ENCODE measurements at places on chromosomes 7 and 10.

- DNase-seq: no peak
Observed at GRCh38 chr7:120156476-120156875, 116.5 kb upstream of the KCND2 start.

GRCh38 chr7:134062460-134062859, 64.7 kb upstream of the LRGUK start:
- no peak for DNase-seq

- peak; percentile 84 for DNase-seq
Observed at GRCh38 chr10:23408330-23408976, 30.4 kb upstream of the OTUD1 start.

DNA sequence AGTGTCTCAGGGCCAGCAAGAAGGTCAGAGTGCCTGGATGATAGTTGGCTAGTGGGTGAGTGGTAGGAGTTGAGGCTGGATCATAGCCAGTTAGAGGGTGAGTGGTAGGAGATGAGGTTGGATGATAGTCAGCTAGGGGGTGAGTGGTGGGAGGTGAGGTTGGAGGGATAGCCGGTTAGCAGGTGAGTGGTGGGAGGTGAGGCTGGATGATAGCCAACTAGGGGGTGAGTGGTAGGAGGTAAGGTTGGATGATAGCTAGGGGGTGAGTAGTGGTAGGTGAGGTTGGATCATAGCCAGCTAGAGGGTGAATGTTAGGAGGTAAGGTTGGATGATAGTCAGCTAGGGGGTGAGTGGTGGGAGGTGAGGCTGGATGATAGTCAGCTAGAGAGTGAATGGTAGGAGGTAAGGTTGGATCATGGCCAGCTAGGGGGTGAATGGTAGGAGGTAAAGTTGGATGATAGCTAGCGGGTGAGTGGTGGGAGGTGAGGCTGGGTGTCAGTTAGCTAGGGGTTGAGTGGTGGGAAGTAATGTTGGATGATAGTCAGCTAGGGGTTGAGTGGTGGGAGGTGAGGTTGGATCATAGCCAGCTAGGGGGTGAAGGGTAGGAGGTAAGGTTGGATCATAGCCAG, 226.6 kb downstream of the SDK1 start:
- DNase-seq: no peak

DNA sequence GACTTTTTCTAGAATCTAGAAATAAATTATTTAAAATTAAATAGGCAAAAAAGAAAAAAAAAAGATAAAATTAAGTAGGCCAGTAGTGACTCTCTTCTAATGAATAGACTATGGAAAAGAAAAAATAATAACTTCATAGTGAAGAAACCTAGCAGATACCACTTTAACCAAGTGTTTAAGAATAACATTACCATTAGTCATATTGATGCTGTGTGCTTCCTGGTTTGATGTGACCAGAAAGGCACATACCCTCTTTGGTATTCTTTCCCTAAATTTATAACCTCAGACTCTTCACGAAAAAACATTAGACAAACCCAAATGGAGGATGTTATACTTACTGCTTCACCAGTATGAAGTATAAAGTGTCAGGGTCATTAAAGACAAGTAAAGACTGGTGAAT, 42.6 kb downstream of the KIF20B start:
- peak; percentile 29 for DNase-seq

- DNase-seq: peak; percentile 21
Observed at GRCh38 chr7:117229350-117229749, 93.5 kb downstream of the WNT2 start.

GRCh38 chr7:106346678-106347217, 62.0 kb upstream of the NAMPT start:
- DNase-seq: peak; percentile 97

DNA sequence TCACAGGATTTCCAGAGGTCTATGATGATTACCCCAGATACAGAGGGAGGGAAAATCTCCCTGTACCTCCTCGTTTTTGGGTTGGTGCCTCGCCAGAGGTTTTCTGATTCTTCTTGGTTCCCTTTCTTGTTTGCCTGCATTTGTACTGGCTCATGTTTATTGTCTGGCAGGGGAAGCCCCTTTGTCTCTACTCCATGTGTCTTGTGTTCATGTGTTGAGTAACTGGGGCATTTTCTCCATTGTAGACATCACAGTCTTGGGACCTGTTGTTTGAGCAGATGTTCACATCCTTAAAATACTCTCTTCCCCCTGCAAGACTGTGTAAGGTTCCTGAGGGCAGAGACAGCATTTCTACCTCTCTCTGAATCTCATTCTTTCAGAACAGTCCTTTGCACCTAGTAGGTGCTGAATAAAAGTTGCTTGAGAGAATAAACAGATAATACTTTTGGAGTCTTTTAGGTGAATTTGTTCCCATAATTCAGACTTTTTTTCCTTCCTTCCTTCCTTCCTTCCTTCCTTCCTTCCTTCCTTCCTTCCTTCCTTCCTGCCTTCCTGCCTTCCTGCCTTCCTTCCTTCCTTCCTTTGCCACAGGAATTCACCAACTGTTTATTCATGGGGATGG, 25.1 kb downstream of the CDK14 start:
- DNase-seq: no peak

GRCh38 chr7:28434510-28434909, 22.2 kb downstream of the CREB5 start:
- no peak for DNase-seq

DNA sequence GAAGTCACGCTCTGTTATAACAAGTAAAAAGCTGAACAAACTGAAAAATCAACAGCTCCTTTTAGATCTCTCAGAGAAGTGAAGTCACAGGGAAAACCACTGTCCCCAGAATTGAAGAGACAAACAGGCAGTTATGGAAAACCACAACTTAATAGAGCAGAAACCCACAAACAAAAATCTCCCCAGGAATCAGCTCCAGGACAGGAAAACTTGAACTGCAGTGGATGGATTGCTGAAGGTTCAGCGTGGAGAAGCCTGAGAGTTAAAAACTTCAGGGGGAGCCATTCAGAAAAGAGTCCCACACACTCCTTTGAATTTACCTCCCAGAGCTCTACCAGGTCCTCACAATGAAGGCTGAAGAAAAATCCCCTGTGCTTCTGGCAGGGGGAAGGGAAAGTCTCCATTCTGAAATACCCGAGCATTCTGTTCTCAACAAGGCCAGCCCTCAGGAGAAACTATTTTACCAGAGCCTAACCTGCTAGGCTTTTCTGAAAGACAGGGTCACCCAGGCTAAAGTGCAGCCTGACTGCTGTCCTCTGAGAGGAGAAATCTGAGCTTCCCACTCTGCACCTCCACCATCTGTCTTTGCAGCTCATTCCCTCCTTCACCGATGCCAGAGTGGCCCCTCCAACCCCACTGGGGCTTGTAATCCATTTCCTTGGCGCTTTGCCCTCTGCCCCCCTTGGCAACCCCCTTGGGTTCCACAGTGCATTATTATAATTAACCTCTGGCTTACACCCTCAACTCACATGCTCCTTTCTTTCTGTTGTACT, 65.0 kb upstream of the CCNY start:
- no peak for DNase-seq

DNA sequence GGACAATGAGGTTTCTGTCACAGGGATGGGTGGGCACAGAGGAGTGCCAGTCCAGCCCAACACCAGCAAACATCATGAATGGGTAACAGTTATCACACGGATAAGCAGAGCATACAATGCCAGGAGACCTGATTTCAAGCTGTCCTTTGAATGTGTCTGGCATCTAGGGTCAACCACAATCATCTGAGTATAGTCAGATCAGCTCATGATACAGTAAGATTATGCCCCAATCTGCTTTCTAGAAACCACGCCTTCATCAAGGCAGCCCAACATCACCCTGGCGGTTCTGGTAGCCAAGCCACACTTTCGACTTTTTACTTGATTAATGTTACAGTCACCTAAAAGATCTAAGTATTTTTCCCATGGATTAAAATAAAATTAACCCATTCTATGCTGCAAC, 10.5 kb downstream of the FAM171A1 start:
- DNase-seq: no peak

- no peak for DNase-seq
Observed at GRCh38 chr10:6187278-6187677, 15.5 kb upstream of the PFKFB3 start.

DNA sequence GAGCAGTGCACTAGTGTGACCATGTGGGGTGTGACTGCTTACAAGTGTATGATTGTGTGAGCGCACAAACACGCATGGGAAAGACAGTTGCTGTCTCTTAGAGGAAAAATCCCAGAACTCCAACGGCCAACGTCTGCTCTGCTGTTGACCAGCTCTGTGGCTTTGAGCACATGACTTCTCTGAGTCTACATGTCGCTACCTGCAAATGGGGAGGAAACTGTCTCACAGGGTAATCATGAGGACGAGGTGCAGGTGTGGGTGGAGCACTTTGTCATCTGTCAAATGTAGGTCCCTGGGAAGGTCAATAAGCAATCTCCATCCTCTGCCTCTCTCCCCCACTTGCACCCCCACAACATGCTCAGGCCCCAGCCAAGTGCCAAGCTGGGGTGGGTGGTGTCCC, 31.2 kb upstream of the TLX1 start:
- no peak for DNase-seq

GRCh38 chr7:24576171-24577025, 3.1 kb downstream of the PALS2 start:
- peak; percentile 81 for DNase-seq

DNA sequence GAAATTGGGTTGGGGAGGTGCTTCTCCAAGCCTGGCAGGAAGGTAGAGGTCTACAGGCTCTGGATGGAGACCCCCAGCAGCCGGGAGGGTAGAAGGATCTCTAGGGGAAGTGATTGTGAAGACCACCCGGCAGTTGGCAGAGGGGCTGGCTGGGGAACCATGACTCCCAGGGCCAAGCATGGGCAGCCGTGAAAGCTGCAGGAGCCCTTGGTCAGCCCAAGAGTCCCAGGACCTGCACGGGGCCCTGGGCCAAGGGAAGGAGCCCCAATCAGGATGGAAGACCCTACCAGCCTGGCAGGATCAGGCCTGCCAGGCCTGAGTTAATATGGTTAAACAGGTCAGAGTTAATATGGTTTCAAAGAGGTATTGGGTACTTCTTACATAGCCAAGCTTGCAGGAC, 126.3 kb upstream of the NANOS1 start:
- DNase-seq: no peak

DNA sequence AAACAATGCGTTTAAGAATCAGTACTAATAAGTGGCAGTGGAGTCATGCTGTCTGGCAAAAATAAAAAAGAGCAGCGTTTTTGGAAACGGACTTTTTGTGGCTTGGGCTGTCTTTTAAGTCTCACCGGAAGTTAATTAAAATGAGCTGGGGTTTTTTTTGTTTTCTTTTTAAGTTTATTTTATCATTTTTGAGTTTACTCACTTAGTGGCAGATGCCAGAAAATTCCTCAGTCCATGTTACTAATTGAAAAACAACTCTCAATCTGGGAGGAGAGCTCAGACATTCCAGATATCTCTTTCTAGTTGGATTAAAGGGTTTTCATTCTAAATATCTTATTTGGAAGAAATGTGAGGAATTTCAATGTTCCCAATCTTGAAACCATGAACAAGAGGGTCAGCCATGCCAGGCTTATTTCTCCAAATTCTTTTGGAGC, 133.8 kb upstream of the AGR3 start:
- DNase-seq: peak; percentile 71

- DNase-seq: peak; percentile 22
Observed at GRCh38 chr10:124522933-124523871, 61.6 kb downstream of the LHPP start.

DNA sequence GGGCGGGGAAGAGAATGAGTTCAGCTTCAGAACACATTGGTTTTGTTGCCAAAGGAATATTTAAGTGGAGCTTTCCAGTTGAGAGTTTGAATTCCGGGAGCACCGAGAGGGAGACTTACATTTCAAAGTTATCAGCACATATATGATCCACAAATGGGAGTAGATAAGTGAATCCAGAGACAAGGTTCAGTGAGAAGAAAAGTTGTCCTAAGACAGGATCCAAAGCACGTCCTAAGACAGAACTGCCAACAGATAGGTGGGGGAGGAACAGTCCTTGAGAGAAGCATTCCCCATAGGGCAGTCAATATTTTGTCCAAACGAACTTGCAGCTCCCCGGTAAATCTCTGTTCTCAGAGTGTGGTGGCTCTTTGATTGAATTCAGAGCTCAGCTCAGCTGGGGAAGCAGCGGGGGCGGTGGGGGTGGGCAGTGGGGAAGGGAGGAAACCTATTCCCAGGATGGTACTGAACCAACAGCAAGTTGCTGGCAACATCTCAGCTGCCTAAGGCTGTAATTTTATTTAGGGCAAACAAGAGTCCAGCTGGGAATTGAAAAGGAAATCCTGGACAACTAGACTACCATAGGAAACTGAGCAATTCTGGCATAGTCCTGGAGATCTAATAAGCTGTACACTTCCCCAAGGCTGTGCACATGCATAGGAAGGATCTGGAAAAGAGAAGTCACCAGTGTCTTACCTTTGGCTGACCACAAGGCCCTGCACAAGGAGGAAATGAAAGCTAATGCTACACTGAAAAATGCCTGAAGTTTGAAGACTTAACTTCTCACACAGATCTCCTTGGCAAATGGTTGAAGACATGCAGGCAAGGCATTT, 94.2 kb upstream of the CXCL12 start:
- peak; percentile 13 for DNase-seq

- no peak for DNase-seq
Observed at GRCh38 chr10:46314071-46314470, 27.3 kb downstream of the ANTXRL start.

GRCh38 chr10:89685936-89686335, 15.5 kb upstream of the KIF20B start:
- DNase-seq: no peak

DNA sequence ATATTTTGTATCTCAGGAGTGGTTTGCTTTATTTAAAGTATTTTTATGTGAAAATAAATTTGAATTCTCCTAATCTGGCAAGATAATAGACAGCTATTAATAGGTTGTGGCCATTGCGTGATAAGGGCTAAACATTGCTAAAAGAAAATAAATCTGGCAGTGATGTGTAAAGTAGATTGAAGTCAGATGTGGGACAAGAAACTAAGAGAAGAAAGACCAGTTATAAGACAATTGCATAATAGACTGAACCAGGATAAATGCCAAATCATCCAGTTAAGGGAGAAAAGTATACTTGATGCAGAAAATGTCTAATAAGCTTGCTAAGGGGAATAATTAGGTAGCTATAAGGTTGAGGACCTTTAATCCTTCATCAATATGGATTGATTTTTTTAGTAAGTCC, 197.5 kb upstream of the CSTF2T start:
- peak; percentile 91 for DNase-seq

DNA sequence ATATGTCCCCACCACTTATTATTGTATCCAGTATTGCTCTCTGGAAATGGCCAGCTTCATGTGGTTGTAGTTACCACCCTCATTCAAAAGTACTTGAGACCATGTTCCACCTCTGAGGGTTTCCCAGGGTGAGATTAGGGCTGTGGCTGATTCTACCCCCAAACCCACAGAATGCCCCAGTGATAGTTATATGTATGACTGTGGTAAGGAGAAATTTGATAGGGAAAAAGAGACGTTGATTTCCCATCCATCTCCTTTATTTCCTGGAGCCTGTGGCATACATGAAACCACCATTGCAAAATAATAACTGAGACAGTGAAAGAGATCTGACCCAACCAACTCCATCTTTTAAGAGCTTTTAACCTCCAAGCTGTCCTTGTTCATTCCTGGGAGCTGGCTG, 25.2 kb downstream of the ARL5B start:
- no peak for DNase-seq
